Activated T-cell treated with anti-CD3 and anti-CD28 coated beads, Interleukin-2, amount 50 U/mL, for 4 hours (primary cell): ENCODE measurements at places on chromosomes 6 and 20.
A peak's percentile ranks its signal among the peaks of the same experiment; 100 is the strongest.

GRCh38 chr6:135909737-135910387 lies 58.4 kb downstream of the PDE7B start:
- peak; percentile 47 for DNase-seq

DNA sequence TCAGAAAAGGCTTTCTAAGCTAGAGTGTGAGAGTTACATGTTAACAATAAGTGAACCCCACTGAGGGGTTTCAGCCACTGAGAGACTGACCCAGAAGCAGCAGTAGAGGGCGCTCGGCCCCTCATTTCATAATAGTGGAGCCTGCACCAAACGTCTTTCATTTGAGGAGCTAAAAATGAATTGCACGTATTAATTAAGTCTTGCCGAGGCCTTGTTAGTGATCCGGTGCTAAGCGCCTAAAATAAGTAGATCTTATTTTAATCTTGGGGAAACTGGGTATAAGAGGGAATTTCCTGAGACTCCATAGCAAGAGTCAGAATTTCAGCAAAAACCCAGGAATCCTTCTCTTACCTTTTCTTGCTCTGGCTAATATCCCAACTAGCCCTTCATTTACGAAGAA lies 209.7 kb downstream of the FARS2 start:
- peak; percentile 36 for DNase-seq

DNA sequence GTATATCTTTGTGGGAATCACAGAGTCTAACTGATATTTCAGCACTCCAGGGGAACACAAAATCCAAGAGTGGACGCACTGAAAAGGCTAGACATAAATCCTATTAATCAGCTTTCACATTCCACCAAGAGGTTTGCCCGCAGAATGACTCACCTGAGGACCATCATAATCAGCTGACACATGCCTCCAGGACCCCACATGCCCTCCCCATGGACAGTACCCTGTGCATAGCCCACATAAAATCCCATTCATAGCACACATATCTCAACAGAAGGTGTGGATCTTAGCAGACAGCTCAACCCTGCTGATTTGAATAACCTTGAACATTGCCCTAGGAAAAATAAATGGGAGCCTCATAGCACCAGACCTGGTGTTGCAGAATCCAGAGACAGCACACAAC lies 246.8 kb upstream of the TENT5A start:
- no peak for DNase-seq

GRCh38 chr6:15539722-15540270 lies 123.0 kb downstream of the DTNBP1 start:
- DNase-seq: no peak

DNA sequence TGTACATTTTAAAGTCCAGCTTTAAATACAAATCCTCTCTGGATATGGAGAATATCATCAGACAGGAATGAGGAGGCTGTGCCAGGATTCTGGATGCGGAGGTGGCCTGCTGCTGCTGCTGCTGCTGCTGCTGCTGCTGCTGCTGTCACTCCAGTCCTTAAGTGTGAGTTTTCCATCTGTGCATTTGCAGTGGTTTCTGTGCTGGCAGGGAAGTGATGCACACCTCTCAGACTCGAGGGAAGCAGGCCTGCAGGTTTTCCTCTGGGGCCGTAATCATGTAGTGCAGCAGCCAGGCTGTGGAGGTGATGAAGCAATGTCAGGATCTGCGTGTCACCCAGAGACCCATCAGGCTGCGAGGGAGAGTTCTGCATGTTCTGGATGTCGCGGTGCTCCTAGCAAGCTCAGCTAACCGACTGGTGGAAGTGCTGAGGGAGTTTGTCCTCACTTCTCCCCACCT lies 32.0 kb downstream of the CFAP61 start:
- DNase-seq: no peak

- no peak for DNase-seq
Measured at GRCh38 chr6:5300206-5300764, 39.0 kb downstream of the FARS2 start.

- no peak for DNase-seq
Measured at GRCh38 chr6:5151955-5152401, 66.8 kb downstream of the PPP1R3G start.

- no peak for DNase-seq
Measured at GRCh38 chr6:151729829-151730495, 77.5 kb upstream of the ESR1 start.

GRCh38 chr6:35093118-35093445 lies 48.1 kb downstream of the TCP11 start:
- no peak for DNase-seq

DNA sequence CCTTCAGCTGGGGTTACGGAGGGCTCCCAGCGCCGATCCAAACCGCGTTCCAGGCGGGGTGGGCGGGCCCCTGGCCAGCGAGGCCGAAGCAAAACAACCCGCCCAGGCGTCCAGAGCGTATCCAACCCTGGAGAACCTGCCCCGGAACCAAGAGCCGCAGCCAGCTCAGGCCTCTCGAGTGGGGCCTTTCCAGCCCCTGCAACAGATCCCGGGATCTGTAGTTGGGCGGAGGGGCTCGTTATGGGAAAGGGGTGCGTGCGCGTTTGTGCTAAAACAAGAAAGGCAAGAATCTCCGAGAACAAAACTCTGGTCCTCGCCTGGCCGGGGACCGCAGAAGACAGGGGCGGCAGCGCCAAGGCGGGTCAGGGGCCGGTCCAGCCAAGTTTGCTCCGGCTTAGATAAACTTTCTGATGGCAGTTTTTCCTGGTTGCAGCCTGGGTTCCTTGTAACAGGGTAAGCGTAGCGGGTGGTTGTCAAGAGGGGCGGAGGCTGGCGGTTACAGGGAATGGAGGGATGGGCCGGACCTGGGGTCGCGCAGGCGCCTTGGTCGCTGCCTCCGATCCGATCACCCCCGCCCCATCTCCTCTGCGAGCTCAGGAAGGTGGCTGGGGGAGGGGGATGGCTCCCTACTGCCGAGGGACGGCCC lies 448 bp upstream of the RIN2 start:
- DNase-seq: no peak

DNA sequence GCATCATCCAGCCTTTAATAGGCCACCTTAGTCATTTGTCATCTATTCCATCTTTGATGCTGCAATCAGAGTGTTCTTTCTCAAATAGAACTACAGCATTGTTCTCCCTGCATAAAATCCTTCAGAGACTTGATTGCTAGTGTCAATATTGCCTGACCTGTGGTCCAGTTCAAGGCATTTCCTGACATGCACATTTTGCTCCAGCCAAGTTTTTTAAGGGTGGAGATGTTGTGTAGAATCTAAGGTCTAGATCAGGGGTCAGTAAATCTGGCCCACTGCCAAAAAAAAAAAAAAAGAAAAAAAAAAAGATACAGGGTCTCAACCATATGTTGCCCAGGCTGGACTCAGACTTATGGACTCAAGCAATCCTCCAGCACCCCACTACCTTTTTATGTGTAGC lies 354.4 kb downstream of the FRK start:
- DNase-seq: no peak

- DNase-seq: no peak
Measured at GRCh38 chr20:20344476-20344875, 23.4 kb upstream of the INSM1 start.

GRCh38 chr6:42104095-42104803 lies 38.2 kb downstream of the C6orf132 start:
- peak; percentile 63 for DNase-seq

DNA sequence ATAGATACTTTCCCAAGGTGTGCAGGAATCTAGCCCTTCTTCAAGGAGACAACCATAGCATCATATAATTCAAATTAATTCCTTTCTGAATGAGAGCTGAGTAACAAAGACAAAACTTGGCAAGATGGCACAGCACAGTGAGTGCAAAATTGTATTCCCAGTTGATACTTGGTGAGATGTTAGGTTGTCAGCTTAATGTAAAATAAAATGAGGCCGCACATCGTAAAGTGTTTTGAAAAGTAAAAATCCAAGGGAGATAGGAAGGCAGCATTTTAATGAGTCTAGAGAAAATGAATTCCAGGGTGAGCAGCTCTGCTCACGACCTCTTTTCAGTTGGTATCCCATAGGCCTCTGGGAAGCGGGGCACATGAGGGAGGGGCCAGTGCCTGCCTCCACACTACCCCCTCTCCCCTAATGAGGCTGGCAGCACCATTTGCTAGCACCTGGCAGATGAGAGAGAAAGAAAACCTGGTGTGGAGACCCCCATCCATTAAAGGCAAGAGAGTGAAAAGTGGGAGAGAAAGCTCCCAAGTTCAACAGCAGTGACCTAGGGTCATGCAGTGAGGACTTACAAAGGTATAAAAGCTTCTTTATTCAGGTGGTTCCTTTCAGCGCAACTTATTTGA lies 158.4 kb downstream of the BTBD9 start:
- no peak for DNase-seq

DNA sequence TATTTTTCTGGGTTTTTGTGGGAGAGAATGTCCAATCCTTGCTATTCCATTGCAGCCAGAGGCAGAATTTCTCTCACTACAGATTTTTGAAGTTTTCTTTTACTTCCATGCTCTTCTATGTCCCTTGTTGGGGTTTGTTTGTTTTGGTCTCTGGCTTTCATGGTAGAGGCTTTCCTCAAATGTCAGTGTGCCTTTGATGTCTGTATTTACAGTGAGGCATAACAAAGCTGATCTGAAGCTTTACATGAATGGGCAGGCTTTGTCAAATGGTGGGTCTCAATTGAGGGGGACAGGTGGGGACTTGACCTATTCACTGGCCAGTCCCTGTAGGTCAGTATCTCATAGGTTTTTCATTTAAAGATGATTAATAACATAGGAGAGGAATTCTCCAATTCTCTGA lies 8.6 kb upstream of the CARMIL1 start:
- DNase-seq: no peak

DNA sequence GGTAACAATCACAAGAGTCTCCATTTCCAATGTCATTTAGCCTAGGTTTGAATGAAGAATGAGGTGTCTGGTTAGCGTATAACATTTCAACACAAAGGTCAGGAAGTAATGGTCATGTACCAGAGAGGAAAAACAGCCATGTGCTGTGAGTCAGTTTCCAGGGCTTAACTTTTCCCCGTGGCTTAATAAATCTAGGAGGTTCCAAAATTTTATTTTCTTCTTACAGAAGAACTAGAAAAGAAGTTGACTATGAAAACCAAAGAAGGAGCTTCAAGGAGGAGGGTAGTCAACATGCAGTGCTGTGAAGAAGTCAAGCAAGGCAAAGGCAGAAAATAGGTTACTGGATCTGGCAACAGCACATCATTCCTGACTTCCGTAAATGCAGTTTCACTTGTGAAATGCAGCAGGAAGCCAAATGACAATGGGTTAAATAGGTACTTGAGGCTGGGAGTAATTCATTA lies 8.4 kb upstream of the GABRR2 start:
- DNase-seq: no peak

GRCh38 chr6:27312950-27313271 lies 838 bp upstream of the POM121L2 start:
- no peak for DNase-seq

GRCh38 chr6:111353912-111354462 lies 129.0 kb downstream of the REV3L start:
- DNase-seq: no peak

DNA sequence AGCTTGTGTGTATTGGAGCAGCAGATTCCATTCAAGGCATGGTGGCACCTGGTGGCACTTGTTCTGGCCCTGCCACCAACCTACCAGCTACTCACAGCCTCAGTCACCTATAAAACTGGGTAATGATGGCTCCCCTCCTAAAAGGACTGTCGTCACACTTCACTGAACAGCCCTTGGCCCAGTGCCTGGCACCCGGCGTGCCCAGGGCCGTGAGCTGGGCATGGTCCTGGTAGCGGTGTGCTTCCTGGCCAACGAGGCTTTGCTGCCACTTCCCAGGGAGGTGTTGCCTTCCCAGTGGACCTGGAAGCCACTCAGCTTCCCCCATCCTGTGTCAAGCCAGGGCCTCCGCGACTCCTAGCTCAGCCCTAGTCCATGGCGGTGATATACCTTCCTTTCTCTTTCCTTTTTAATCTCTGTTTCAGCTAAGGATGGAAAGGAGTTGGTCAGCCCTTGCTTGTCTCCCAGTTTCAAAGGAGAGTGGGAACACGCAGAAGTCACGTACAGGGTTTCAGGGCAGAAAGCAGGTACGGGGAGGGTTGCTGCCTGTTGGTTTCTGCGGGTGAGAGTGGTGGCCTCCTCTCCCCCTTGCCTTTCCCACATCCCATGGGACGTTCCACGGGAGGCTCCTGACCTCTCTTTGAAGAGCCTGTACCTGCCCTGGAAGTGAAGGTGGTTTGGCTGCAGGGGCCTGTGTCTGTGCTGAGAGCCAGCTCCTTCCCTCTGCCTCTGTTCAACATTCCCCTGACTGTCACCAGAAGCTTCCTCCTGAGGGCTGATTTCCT lies 25.5 kb downstream of the ENTPD6 start:
- no peak for DNase-seq

DNA sequence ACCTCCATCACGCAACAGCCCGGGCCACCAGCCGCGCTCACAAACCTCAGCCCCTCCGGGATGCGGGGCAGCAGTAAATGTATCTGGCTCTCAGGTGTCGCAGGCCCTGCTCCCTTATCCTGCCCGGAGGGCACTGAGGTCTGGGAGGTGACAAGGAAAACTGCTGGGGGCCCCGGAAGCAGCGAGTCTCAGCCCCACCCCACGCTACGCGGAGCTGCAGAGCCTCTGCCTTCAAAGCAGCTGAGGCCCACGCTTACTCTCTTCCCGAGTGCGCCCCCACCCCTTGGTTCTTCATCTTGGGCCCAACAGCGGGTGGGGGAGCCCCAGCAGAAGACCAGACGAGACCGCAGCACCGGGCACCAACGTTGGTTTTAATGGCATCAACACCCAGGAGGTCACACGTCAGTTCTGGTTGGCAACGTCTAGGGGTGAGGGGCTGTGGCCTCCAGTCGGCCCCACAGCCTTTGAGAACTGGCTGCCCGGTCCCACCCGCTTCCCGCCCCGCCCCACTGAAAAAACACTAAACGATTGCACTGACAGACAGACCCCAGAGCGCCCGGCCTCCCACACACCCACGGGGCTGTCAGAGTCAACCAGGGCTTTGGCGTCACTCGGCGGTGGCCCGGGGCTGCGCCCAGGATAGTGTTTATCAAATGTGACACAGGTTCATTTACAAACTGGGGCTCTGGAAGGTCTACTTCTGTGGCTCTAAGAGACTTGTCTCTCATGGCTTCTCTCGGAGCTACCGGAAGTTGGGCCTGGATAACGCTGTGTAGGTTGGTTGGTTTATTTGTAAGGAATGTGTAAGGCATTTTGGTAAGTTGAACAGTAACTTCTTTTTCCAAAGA lies 43.7 kb downstream of the DSTN start:
- DNase-seq: no peak

- DNase-seq: no peak
Measured at GRCh38 chr6:32522302-32523047, 7.6 kb downstream of the HLA-DRB5 start.

- no peak for DNase-seq
Measured at GRCh38 chr20:732727-733126, 35.6 kb downstream of the SLC52A3 start.

GRCh38 chr6:71410164-71410566 lies 121.6 kb downstream of the OGFRL1 start:
- DNase-seq: no peak

DNA sequence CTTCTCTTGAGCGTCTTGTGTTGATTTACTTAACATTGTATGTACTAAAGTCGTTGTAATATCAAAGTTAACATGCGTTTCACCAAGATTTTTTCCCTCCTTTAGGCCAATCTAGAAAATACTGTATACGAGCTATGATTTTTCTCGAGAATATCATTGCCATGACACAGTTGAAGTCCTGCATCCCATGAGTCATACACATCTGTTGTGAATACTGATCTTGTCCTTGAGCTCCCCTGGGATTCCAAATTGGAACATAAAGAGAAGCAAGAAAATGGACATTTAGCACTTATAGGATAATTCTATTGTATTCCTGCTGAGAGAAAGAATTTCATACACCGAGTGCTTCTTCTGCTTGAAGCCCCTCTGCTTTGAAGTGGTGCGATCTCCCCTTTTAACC lies 109.6 kb downstream of the SLC35B3 start:
- DNase-seq: no peak
